Osteoblast (primary cell): ENCODE measurements at places on chromosomes 2 and 18. TPM values are rescaled to one million over a fixed set of nuclear protein-coding genes. Genes with fewer than 3 reads are reported as not detected.
A peak's percentile ranks its signal among the peaks of the same experiment; 100 is the strongest.

- DNase-seq = no peak
- H3K27ac ChIP-seq = no peak overlapping the region
- H3K4me3 ChIP-seq = no peak overlapping the region
- no peaks in the 10 kb centered on the region for H3K27me3 ChIP-seq
These were observed 22.5 kb downstream of the THOC1 start for GRCh38 chr18:245282-245847.

DNA sequence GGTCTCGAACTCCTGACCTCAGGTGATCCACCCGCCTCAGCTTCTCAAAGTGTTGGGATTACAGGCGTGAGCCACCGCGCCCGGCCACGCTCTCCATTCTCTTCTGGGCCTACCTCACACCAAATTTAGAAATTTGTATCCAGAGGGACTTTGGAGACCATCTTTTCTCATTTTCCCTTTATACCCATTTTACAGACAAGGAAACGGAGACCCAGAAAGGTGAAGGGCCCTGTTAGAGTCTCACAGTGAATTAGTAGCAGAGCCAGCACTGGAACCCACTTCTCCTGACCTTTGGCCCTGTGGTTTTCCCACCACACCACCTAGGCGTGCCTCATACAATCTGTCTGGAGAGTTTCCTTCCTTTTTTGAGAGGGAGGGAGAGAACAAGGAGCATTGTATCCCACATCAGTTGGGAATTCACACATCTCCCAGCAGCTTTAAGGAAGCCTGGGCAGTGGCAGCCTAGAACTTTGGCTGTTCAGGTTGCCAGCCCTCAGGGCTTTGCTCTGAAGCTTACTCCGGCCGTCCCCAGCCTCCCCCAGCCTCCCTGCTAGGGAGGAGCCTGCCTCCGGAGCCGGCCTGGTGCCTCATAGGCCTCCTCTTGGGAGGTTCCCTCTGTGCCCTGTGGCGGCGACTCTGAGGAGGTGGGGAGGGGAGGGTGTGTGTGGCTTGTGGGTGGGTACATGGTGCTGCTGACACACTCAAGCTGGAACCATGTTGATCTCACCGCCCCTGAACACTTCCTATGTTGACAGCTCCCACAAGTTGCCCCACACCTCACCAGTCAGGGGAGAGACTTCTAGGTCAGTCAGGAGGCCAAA is 13.8 kb downstream of the FOSL2 start:
- DNase-seq = peak; percentile 94
- H3K4me1 ChIP-seq = peaks cover 73% of the 10 kb centered on the region
- peaks cover 97% of the 10 kb centered on the region for H3K36me3 ChIP-seq
- no peak overlapping the region for H3K4me3 ChIP-seq
- peak overlapping the region; percentile 84 for H3K27ac ChIP-seq
- no peaks in the 10 kb centered on the region for H3K27me3 ChIP-seq

- no peak overlapping the region for H3K27ac ChIP-seq
- H3K4me1 ChIP-seq = no peaks in the 10 kb centered on the region
- no peaks in the 10 kb centered on the region for H3K27me3 ChIP-seq
- DNase-seq = no peak
- H3K4me3 ChIP-seq = no peak overlapping the region
- H3K36me3 ChIP-seq = no peaks in the 10 kb centered on the region
These were observed 119.1 kb downstream of the CDC42EP3 start for GRCh38 chr2:37552339-37552738.

- H3K4me1 ChIP-seq = peaks cover 11% of the 10 kb centered on the region
- H3K36me3 ChIP-seq = peaks cover 34% of the 10 kb centered on the region
- no peaks in the 10 kb centered on the region for H3K27me3 ChIP-seq
These were observed 9.5 kb downstream of the HS1BP3 start for GRCh38 chr2:20641123-20641985.

GRCh38 chr18:4593895-4594294 is 138.8 kb upstream of the DLGAP1 start:
- H3K4me3 ChIP-seq = no peak overlapping the region
- no peak overlapping the region for H3K27ac ChIP-seq
- DNase-seq = no peak
- no peaks in the 10 kb centered on the region for H3K4me1 ChIP-seq

- peak overlapping the region; percentile 98 for H3K27ac ChIP-seq
- peaks cover 51% of the 10 kb centered on the region for H3K4me1 ChIP-seq
- no peaks in the 10 kb centered on the region for H3K27me3 ChIP-seq
- no peak overlapping the region for H3K4me3 ChIP-seq
These were observed 29.0 kb downstream of the LAMA3 start for GRCh38 chr18:23718243-23718720.

GRCh38 chr2:126600742-126601141 is 55.2 kb upstream of the GYPC start:
- no peak overlapping the region for H3K27ac ChIP-seq
- no peak for DNase-seq
- no peaks in the 10 kb centered on the region for H3K27me3 ChIP-seq
- H3K36me3 ChIP-seq = no peaks in the 10 kb centered on the region

DNA sequence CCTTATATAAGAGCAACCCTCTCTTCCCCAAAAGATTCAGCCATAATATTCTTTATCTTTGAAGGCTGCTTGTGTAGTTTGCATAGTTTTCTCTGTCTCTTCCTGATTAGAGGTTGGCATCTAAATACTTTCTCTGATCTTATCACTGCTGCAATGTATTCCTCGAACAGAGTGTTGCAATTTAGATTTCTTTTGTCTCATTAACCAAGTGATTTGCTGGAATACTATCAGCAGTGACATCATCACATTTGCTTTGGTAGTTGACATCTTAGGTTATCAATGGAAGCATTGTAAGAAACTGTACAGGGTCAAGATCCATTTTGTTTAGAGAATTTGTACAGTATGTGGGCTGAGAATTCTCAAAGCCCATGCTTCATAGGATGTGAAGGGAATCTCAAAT is 72.0 kb upstream of the NEUROD1 start:
- no peaks in the 10 kb centered on the region for H3K27me3 ChIP-seq
- no peaks in the 10 kb centered on the region for H3K4me1 ChIP-seq
- DNase-seq = no peak
- H3K27ac ChIP-seq = no peak overlapping the region
- H3K4me3 ChIP-seq = no peak overlapping the region

DNA sequence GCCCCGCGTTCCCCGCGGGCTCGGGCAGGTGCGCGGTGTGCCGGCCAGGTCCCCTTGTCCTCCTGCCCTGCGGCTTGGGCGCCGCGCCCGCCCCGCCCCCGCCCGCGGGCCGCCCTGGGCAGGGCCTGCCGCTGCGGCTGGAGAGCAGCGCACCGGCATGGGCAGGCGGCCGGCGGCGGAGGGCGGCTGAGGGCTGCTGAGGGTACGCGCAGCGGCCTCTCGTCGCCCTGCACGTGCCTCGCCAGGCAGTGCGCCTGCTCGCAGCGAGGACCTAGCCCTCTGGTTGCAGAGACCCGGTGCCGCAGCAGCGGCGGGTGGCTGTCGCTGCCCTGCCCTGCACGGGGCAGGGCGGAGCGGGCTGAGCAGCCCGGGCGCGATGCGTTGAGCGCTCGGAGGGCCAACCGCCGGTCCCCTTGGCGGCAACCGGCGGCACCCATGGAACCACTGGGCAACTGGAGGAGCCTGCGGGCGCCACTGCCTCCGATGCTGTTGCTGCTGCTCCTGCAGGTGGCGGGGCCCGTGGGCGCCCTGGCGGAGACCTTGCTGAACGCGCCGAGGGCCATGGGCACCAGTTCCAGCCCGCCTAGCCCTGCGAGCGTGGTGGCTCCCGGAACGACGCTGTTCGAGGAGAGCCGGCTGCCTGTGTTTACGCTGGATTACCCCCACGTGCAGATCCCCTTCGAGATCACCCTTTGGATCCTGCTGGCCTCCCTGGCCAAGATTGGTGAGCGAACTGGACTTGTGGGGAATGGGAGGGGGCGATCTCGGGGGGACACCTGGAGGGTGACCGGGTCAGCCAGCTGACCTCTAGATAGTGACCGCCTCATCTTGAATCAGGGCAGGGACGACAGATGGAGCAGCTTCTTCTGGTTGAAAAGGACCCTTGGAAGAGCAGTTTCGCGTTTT is at the start of gene SLC9A2:
Gene SLC9A2, plus strand, starts transcription at position 140 of the 906 bp plus-strand sequence. Its CDS starts 296 bp downstream, at position 436.
- peak within 1 kb of the TSS; percentile 50 for H3K4me3 ChIP-seq
- DNase-seq = peak; percentile 89

- H3K4me3 ChIP-seq = no peak overlapping the region
- H3K27me3 ChIP-seq = no peaks in the 10 kb centered on the region
- peaks cover 37% of the 10 kb centered on the region for H3K36me3 ChIP-seq
- DNase-seq = no peak
- H3K4me1 ChIP-seq = no peaks in the 10 kb centered on the region
These were observed 20.6 kb downstream of the CEP192 start for GRCh38 chr18:13011719-13012118.

- peak overlapping the region; percentile 98 for H3K27ac ChIP-seq
- DNase-seq = no peak
- peaks cover 23% of the 10 kb centered on the region for H3K4me1 ChIP-seq
- H3K4me3 ChIP-seq = peak overlapping the region; percentile 95
- no peaks in the 10 kb centered on the region for H3K27me3 ChIP-seq
These were observed 889 bp downstream of the ZC3H15 start for GRCh38 chr2:186486651-186487647.

DNA sequence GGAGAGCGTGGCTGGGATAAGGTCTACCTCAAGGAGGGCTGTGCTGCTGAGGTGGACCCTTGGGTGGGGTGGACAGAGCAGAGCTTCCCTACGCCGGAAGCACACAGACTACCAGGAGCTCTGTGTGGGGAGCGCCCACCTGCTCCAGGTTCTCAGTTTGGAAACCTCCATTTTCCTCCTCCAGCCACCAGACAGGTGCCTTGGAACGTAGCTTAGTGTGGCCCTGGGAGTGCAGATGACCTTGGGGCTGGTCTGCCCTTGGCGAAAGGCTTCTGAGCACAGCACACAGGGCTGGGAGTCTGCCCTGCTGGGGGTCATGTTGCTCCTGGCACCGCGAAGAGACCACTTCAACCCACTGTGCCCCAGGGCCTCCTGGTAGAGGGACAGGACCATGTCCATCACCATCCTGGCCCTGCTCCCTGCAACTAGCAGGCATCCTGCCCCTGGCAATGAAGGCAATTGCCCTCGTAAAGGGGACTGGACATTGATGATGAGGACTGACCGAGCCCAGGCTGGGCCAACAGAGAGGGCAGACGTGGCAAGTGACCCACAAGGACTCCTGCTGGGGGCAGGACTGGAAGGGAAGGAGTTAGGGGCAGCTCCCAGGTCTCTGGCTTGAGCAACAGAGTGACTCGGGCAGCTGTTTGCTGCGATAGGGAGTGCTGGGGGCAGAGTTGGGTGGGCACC is 214.7 kb downstream of the CYP26B1 start:
- no peak overlapping the region for H3K4me3 ChIP-seq
- no peaks in the 10 kb centered on the region for H3K36me3 ChIP-seq
- peaks cover 29% of the 10 kb centered on the region for H3K4me1 ChIP-seq
- no peaks in the 10 kb centered on the region for H3K27me3 ChIP-seq
- no peak overlapping the region for H3K27ac ChIP-seq

- H3K4me3 ChIP-seq = no peak overlapping the region
- H3K27me3 ChIP-seq = peaks cover 4% of the 10 kb centered on the region
- H3K36me3 ChIP-seq = no peaks in the 10 kb centered on the region
- no peaks in the 10 kb centered on the region for H3K4me1 ChIP-seq
- no peak for DNase-seq
- no peak overlapping the region for H3K27ac ChIP-seq
These were observed 137.0 kb upstream of the HS6ST1 start for GRCh38 chr2:128455721-128456050.

- H3K27ac ChIP-seq = no peak overlapping the region
- H3K36me3 ChIP-seq = no peaks in the 10 kb centered on the region
- H3K27me3 ChIP-seq = no peaks in the 10 kb centered on the region
These were observed 16.9 kb upstream of the RHBDD1 start for GRCh38 chr2:226818930-226819329.

DNA sequence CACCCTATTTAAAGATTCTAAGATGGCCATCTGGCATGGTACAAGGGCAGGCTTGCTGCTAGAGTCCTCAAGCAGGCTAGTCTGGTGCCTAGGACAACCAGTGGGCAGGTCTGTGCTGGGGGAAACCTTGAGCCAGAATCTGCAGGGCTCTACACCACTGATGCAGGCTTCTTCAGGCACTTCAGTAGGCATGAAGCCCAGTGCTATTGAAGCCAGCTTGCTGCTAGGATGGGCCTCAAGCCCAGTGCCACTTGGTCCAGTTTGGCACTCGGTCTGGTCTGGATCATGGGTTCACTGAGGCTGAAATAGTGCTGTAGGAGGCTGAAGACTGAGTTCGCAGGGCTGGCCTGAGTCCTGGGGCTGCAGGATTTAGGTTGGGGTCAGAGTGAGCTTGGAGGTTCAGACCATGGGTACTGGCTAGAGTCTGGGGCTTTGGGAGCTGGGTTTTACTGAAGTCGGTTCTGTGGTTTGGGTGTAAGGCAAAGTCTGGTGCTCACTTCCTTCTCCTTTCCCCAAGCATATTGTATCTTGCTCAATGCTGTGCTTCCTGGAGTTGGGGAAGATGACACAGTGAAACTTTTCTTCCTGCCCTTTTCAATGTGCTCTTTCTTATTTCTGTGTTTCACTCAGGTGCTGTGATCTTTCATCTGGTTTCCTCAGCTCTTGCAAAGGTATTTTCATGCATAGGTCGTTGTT is 41.2 kb downstream of the SP100 start:
- no peak for DNase-seq
- H3K36me3 ChIP-seq = peaks cover 59% of the 10 kb centered on the region
- H3K4me1 ChIP-seq = no peaks in the 10 kb centered on the region
- H3K27me3 ChIP-seq = no peaks in the 10 kb centered on the region

GRCh38 chr2:226782092-226782713 is 17.4 kb downstream of the IRS1 start:
- peak overlapping the region; percentile 9 for H3K4me3 ChIP-seq
- H3K4me1 ChIP-seq = peaks cover 6% of the 10 kb centered on the region
- no peaks in the 10 kb centered on the region for H3K27me3 ChIP-seq
- peak overlapping the region; percentile 53 for H3K27ac ChIP-seq
- no peak for DNase-seq
- peaks cover 12% of the 10 kb centered on the region for H3K36me3 ChIP-seq

GRCh38 chr18:54020156-54020745 is 204.2 kb downstream of the MBD2 start:
- H3K36me3 ChIP-seq = no peaks in the 10 kb centered on the region
- DNase-seq = no peak
- peaks cover 17% of the 10 kb centered on the region for H3K4me1 ChIP-seq
- no peak overlapping the region for H3K4me3 ChIP-seq
- no peaks in the 10 kb centered on the region for H3K27me3 ChIP-seq

DNA sequence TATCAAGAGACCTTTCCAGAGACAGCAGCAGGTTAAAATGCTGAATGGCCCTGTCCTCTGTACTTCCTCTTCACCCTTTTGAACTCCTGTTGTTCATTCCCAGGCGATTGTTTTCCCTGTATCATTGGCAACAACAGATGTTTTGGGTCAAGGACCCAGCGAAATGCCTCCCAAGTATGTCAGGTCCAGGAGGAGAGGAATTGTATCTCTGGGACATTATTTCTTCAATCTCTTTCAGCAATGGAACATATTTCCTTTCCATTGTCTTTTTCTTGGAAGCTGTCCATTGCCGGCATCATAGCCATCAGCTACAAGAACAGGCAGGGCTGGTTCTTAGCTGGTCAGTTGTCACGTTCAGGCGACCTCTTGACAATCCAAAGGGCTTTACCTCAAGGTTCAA is 76.2 kb downstream of the NRP2 start:
- no peak for DNase-seq
- peaks cover 44% of the 10 kb centered on the region for H3K36me3 ChIP-seq
- H3K27me3 ChIP-seq = no peaks in the 10 kb centered on the region
- peaks cover 57% of the 10 kb centered on the region for H3K4me1 ChIP-seq
- H3K27ac ChIP-seq = peak overlapping the region; percentile 97
- H3K4me3 ChIP-seq = no peak overlapping the region

ZCCHC2 gene
- 7.4 and 10.1 TPM in 2 replicates for total RNA-seq

RGPD4 gene
- under 0.01 TPM in 1 of 2 replicates, not detected in the other for total RNA-seq

GPR17 gene
- total RNA-seq = not detected in 2 replicates

POMC gene
- total RNA-seq = 0.59 and 2.2 TPM in 2 replicates

WNT6 gene
- total RNA-seq = not detected in 2 replicates

MEP1B gene
- not detected in 2 replicates for total RNA-seq

GALR1 gene
- total RNA-seq = not detected in 2 replicates

GBX2 gene
- total RNA-seq = not detected in 2 replicates

SIX2 gene
- 14.8 and 15.9 TPM in 2 replicates for total RNA-seq

LYG1 gene
- total RNA-seq = under 0.01 and 0.88 TPM in 2 replicates

ASB18 gene
- total RNA-seq = under 0.01 TPM in 1 of 2 replicates, not detected in the other

SERPINB10 gene
- total RNA-seq = 0.29 TPM in 1 of 2 replicates, not detected in the other
